ENCODE measurements at places on chromosomes 16 and 17. TPM values are rescaled to one million over a fixed set of nuclear protein-coding genes. Genes with fewer than 3 reads are reported as not detected.

The RAC3 gene
- 5.8 TPM for total RNA-seq

The CSH1 gene
- not detected for total RNA-seq

The ATXN7L3 gene
- total RNA-seq, result 107 TPM

The TSPOAP1 gene
- 11.8 TPM for total RNA-seq

The LITAF gene
- 208 TPM for total RNA-seq

The NLRC5 gene
- 415 TPM for total RNA-seq

The TEX19 gene
- total RNA-seq, result not detected

The STH gene
- total RNA-seq, result not detected

The ABCC3 gene
- total RNA-seq, result 0.68 TPM

The CFAP119 gene
- 5.9 TPM for total RNA-seq

The PITPNM3 gene
- 0.49 TPM for total RNA-seq

The EPX gene
- total RNA-seq, result not detected

The MVD gene
- total RNA-seq, result 42.7 TPM

The KRTAP16-1 gene
- total RNA-seq, result 0.22 TPM

The RNU2-1 gene
- total RNA-seq, result 3,564 TPM

The FBXW10B gene
- 0.24 TPM for total RNA-seq

The KRTAP3-2 gene
- total RNA-seq, result not detected

The SLC22A31 gene
- 3.5 TPM for total RNA-seq

The CSH2 gene
- total RNA-seq, result not detected
